ENCODE measurements at places on chromosomes 16 and 17. TPM values are rescaled to one million over a fixed set of nuclear protein-coding genes. Genes with fewer than 3 reads are reported as not detected.

The NOL3 gene
- 42.4 TPM for total RNA-seq

The ZNF423 gene
- 5.7 TPM for total RNA-seq

The SLC47A1 gene
- total RNA-seq: 3.5 TPM

The TOP3A gene
- 24.7 TPM for total RNA-seq

The TBC1D3H gene
- not detected for total RNA-seq

The CHST5 gene
- not detected for total RNA-seq

The MLKL gene
- total RNA-seq: 14.6 TPM

The GJC1 gene
- 40.1 TPM for total RNA-seq

The NTN1 gene
- 0.26 TPM for total RNA-seq

The CNGB1 gene
- not detected for total RNA-seq

The SAMD14 gene
- 9.7 TPM for total RNA-seq

The TBC1D28 gene
- total RNA-seq: not detected

The HBM gene
- total RNA-seq: not detected

The LPO gene
- total RNA-seq: 0.07 TPM

The SULT1A4 gene
- total RNA-seq: 1.7 TPM

The TMED6 gene
- total RNA-seq: 0.20 TPM

The CLEC18B gene
- total RNA-seq: 1.6 TPM

The KRTAP4-8 gene
- not detected for total RNA-seq

The SP6 gene
- 0.07 TPM for total RNA-seq

The EEF2K gene
- total RNA-seq: 25.3 TPM

The MYCBPAP gene
- 1.7 TPM for total RNA-seq

The RPL26 gene
- total RNA-seq: 1,770 TPM

The FBF1 gene
- 15.9 TPM for total RNA-seq

The KRT36 gene
- total RNA-seq: not detected

The STX1B gene
- total RNA-seq: 0.85 TPM

The BOLA2B gene
- 8.5 TPM for total RNA-seq

The SLC5A11 gene
- not detected for total RNA-seq

The CD300E gene
- not detected for total RNA-seq

The AHSP gene
- not detected for total RNA-seq

The CDH5 gene
- total RNA-seq: 3.6 TPM

The IRX5 gene
- total RNA-seq: 0.98 TPM

The BRIP1 gene
- total RNA-seq: 1.7 TPM

The RUNDC3A gene
- 0.20 TPM for total RNA-seq

The CES4A gene
- total RNA-seq: 0.99 TPM

The CDK5R1 gene
- total RNA-seq: 0.78 TPM

The NUDT21 gene
- total RNA-seq: 59.6 TPM

The LRRC45 gene
- total RNA-seq: 8.5 TPM

The KRT31 gene
- total RNA-seq: not detected

The CCDC200 gene
- total RNA-seq: not detected

The IKZF3 gene
- total RNA-seq: not detected

The TBC1D3D gene
- 0.33 TPM for total RNA-seq

The MRC2 gene
- 641 TPM for total RNA-seq

The TGFB1I1 gene
- total RNA-seq: 41.6 TPM

The TMEM235 gene
- total RNA-seq: not detected

The SCNN1B gene
- not detected for total RNA-seq

The KCNG4 gene
- not detected for total RNA-seq

The LGALS9B gene
- total RNA-seq: not detected

The MFSD6L gene
- total RNA-seq: not detected

The ULK2 gene
- total RNA-seq: 20.1 TPM

The FOXN1 gene
- total RNA-seq: not detected

The CPHXL2 gene
- total RNA-seq: not detected

The NLRC3 gene
- under 0.01 TPM for total RNA-seq

The CARD14 gene
- total RNA-seq: not detected

The SMURF2 gene
- total RNA-seq: 158 TPM

The ASPA gene
- 0.07 TPM for total RNA-seq

The HSF5 gene
- not detected for total RNA-seq

The KRT40 gene
- not detected for total RNA-seq

Measured in smooth muscle cell of the pulmonary artery (primary cell).